ENCODE measurements at places on chromosomes 5 and 9.

DNA sequence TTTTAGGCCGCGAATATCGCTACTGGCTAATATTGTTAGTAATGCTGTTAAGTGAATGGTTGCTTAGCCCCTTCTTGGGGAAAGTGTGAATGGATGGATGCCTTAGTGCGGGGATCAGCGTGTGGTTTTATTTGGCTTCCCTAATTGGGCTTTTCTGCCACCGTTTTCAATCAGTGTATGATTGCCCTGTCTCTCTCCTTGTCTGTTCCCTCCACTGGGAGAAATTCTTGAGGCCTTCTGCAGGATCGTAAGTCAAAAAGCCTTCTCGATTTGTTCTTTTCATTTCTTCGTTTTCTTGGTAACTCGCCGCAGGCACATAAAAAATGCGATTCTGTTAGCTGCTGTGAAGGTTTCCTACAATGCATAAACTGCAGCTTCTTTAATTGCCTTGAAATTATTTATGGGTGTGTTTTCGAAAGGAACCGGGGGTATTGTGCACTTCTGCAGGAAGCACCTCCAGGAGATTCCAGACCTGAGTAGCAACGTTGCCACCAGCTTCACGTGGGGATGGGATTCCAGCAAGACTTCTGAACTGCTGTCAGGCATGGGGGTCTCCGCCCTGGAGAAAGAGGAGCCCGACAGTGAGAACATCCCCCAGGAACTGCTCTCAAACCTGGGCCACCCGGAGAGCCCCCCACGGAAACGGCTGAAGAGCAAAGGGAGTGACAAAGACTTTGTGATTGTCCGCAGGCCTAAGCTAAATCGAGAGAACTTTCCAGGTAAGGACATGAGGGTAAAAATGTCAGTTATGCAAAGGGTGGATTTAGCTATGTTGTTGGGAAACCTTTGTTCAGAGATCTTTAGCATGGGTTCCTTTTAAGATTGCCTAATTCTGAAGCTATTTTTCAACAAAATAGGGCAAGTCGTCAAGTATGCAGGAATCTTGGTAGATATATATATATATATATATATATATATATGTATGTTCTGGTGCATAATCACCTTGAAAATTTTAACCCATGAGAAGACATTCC, 700 bp downstream of the SKP2 start:
- DNase-seq: no peak

GRCh38 chr9:121662891-121663580, 11.6 kb downstream of the DAB2IP start:
- no peak for DNase-seq

DNA sequence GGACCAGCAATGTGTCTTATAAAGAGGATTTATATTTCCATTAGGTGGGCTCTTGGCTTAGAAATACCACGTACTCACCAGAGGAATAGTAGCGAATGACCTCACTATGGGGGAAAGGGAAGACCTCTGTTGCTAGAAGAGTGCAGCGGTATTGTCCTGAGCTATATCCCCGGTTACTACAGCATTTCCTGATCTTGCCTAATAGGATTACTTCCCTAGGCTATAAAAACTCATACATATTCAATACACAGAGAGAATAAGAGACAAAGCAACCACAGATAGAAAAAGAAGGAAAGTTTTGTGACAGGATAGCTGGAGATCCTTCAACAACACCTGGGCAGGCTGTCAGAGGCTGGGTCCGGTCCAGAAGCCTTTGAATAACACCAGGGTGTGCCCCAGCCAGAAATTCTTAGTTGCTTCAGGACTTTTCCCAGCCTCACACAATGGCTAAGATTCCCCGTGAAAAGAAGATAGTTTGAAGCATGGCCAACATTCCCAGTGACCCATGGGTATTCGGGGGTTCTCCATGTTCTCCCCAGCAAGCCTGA, 85.4 kb downstream of the TRIM36 start:
- DNase-seq: no peak

- no peak for DNase-seq
These were observed 55.1 kb upstream of the MOCS2 start for GRCh38 chr5:53164478-53165165.

DNA sequence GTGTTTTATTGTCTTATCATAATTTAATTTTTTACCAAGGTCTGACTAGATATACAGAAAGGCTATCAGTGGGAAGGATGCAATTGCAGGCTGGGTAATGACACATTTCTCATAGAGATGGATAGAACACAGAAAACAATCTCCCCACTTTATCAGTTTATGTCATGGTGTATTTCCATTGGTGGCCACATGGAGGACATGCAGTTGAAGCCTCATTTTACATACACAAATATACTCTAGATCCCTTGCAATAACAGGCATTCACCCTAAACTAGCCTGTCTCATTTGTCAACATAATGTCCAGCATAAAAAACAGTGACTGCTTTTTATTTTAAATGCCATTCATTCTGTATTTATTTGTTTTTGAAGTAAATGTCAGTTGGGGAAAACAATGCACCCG, 526.3 kb downstream of the GABRG2 start:
- peak; percentile 2 for DNase-seq

- DNase-seq: no peak
These were observed 550.9 kb downstream of the CHSY3 start for GRCh38 chr5:130455175-130455574.

DNA sequence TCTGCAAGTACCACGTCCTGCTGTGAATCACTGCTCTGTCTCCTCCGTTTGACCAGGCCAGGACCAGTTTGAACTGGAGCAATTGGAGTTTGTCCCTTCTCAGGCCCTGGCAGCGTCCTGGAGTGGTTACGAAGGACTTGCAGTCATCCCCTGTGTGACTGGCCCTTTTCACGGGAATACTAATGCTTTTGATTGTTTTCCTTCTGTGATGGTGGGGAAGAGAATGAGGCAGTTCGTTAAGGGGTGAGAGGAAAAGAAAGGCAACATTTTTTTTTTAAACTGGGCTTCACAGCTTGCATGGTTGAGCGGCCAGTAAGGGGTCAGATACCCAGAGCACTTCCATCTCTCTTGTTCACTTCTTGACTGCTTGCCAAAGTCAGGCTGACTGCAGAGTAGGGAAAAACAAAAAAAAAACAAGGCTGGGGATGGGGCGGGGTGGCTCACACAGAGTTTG, 153.5 kb upstream of the STK32A start:
- no peak for DNase-seq

DNA sequence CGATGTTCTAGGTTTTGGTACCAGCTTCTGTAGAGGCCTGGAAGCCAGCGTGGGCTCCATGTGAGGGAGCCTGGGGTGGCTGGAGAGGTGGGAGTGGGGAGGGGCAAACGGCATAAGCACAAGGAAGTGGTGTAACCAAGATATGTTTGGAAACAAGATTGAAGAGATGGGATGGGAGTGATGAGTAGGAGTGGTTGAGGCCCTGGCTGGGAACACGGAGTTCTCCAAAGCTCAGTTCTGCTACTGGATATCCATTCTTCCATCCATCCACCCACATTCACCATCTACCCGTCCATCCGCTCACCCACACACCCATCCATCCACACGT, 12.2 kb downstream of the TSPAN17 start:
- DNase-seq: no peak

DNA sequence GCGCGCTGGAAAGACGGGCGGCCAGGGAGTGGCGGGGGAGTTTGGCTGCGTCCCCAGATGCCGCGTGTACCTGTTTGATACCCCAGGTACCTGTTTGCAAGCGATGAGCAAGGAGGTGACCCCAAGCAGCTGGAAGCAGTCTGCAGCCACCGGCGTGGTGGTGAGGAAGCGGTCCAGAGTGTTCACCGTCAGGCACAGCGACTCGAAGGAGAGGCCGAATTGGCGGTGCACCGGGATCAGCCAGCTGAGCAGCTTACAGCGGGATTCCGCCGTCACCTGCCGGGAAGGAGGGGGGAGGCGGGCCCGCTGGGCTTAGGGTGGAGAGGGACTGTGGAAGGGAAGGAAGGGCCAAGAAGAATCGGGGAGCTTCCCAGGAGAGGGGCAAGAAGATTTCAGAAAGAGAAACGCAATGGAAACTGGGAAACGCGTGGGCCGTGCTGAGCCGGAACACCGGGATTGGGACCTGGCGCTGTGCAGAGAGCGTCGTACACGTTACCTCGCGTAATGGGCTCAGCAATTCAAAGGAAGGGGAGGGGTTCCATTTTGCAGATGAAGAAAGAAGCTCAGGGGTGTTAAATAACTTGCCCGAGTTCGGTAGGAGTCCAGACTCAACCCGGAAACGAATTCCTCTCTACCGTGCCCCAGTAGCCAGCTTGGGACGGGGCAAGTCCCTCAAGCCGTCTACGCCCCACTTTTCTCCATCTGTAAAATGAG, 980 bp downstream of the CCNO start:
- no peak for DNase-seq

- no peak for DNase-seq
These were observed 204.2 kb downstream of the TAF11L14 start for GRCh38 chr5:17838469-17838868.

DNA sequence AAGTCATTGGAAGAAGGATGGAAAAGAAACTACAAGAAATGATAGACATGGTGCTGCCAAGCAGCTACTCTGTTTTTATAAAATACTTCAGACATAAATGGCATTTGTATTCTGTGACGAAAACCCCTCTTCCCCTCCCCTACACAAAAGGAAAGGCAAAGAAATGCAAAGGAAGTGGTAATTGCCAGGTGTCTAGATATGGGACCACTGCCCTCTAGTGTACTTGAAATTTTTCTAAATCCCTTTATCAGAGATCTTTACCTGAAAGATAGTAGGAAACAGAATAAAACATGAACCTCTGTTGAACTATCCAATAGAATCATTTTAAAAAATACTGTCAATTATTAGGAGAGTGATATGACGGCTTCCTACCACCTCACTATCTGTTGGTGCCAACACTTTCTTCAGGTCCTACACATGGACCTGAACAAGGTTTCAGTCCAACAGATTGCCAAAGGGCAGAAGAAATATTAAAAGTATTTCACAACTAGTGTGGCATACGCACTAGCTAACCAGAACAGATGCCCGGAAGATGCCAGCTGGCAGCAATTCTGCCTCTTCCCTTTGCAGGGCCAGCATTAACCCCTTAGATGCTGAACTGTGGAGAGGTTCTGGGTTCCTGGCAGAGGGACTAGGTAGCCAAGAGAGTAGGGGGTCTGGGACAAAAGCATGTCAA, 104.1 kb downstream of the TSSK1B start:
- DNase-seq: peak; percentile 30

DNA sequence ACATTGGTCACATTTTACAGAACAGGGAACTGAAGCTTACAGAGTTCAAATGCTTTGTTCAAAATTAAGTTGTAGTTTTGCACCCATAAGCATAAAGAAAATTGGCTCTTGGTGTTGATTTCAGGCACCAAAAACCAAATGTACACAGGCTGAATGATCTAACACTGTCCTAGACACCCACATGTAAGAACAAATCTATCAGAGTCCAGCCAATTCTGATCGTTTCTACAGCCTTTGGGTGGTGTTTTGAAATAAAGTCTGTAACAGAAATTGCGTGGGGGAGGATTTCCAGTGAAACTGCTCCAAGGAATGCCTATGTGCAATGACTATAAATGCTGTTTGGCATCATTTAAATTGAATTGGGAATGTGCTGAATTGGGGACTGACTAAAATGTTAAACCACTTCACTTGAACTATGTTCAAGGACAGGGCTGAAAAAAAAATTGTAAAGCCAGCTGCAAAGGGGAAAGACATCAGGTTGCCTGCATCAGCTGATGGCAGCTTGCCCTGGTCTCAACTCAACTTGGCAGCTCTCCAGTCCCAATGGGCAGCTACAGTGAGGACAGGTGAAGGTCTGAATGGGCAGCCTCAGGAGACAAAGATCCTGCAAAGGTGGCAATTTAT, 92.2 kb upstream of the TRPC7 start:
- no peak for DNase-seq

- no peak for DNase-seq
These were observed 187.1 kb downstream of the ARHGEF28 start for GRCh38 chr5:73812962-73813588.

- no peak for DNase-seq
These were observed 30.4 kb downstream of the DPYSL3 start for GRCh38 chr5:147479444-147479843.

Measured in activated CD4-positive, alpha-beta T cell treated with anti-CD3 and anti-CD28 coated beads, Interleukin-2, Interleukin-4, amounts not matched to agents 100 ng/mL and 50 ng/mL, durations not matched to agents 16 hours and 8 hours (primary cell).